Activated naive CD4-positive, alpha-beta T cell treated with anti-CD3 and anti-CD28 coated beads, Interleukin-2, amount 50 U/mL, for 72 hours (primary cell): ENCODE measurements at places on chromosomes 12 and 14. TPM values are rescaled to one million over a fixed set of nuclear protein-coding genes. Genes with fewer than 3 reads are reported as not detected.

The DTX3 gene
- 14.5 TPM for total RNA-seq

The ZNF605 gene
- 4.5 TPM for total RNA-seq

GRCh38 chr12:100566887-100567637 lies 6.4 kb upstream of the GAS2L3 start:
- DNase-seq: no peak

The C12orf54 gene
- not detected for total RNA-seq

DNA sequence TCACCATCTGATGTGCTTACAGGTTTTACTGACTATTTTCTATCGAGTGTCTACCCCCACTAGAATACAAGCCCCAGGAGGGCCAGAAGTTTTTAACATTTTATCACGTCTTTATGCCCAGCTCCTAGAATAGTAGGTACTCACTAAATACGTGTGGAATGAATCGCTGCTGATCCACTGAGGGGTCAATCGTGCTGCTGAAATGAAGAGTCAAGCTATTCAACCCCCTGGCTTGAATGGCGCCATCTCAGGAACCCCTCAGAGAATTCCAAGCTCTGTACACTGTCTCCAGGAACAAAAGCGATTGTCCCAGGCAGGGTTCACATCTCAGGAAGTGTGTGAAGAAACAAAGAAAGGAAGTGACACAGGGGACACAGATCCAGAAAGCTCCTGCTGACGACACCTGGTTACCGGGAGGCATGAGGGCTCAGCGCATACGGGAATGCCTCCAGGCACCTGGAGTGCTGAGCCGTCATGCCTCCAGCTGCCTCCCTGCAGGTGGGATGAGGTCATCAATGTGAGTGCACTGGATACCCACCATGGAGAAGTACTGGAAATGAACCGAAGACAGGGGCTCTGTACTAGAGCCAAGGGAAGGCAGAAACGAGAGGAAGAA lies 45.6 kb downstream of the PITPNM2 start:
- DNase-seq: no peak

The TCL1B gene
- total RNA-seq: not detected

- DNase-seq: no peak
Observed at GRCh38 chr12:113149361-113150150, at the start of gene CFAP73. Gene CFAP73 (plus strand): TSS chr12:113149724. CDS start chr12:113149858, 134 bp downstream.

The OR4K1 gene
- not detected for total RNA-seq

DNA sequence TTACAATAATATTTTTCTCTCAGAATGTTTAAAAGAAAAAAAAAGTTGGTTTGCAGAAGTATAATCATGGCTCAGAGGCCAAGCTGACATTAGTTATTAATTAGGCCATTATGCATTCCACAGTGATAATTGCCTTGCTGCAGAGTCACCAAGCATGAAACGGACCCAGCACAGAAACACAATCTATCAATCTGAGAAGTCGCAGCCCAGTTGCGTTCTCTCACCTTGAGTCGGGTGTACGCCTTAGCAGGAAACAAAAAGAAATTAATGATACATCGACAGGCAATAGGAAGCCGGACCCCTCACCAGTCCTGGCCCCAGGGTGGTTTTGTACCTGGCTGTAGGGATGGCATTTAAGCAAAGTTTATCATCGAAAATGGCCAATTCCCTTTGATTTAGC lies 129.7 kb downstream of the PHETA1 start:
- DNase-seq: no peak

The PLCZ1 gene
- not detected for total RNA-seq
